Spleen (tissue), 13 donors: ENCODE measurements at places on chromosomes 12 and 14. TPM values are rescaled to one million over a fixed set of nuclear protein-coding genes. Genes with fewer than 3 reads are reported as not detected.

DNA sequence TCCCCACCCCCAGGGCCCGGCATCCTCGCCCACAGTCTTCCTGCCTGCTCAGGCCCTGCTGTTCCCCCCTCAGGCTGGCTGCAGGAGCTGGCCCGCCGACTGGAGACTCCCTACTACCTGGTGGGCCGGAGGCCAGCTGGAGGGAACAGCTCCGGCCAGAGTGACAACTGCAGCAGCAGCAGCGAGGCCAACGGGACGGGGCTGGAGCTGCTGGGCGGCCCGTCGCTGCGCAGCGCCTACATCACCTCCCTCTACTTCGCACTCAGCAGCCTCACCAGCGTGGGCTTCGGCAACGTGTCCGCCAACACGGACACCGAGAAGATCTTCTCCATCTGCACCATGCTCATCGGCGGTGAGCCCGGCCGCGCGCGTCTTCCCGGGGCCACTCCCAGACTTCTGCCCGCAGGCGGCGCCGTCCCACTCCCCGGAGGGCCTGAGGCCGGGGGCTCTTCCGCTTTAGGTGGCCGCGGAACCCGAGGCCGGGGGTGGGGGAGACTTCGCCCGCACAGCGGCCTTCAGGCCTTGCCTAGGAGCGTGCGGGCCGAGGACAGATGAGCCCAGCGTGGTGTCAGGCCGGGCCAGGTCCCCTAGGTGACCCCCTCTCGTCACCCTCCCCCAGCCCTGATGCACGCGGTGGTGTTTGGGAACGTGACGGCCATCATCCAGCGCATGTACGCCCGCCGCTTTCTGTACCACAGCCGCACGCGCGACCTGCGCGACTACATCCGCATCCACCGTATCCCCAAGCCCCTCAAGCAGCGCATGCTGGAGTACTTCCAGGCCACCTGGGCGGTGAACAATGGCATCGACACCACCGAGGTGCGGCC, 10.2 kb downstream of the KCNH3 start:
- no peak for DNase-seq

Gene MAP1LC3B2
- polyA plus RNA-seq, result 1.2 TPM

- no peak for DNase-seq
These were observed 97.4 kb downstream of the C12orf50 start for GRCh38 chr12:87931812-87932211.

DNA sequence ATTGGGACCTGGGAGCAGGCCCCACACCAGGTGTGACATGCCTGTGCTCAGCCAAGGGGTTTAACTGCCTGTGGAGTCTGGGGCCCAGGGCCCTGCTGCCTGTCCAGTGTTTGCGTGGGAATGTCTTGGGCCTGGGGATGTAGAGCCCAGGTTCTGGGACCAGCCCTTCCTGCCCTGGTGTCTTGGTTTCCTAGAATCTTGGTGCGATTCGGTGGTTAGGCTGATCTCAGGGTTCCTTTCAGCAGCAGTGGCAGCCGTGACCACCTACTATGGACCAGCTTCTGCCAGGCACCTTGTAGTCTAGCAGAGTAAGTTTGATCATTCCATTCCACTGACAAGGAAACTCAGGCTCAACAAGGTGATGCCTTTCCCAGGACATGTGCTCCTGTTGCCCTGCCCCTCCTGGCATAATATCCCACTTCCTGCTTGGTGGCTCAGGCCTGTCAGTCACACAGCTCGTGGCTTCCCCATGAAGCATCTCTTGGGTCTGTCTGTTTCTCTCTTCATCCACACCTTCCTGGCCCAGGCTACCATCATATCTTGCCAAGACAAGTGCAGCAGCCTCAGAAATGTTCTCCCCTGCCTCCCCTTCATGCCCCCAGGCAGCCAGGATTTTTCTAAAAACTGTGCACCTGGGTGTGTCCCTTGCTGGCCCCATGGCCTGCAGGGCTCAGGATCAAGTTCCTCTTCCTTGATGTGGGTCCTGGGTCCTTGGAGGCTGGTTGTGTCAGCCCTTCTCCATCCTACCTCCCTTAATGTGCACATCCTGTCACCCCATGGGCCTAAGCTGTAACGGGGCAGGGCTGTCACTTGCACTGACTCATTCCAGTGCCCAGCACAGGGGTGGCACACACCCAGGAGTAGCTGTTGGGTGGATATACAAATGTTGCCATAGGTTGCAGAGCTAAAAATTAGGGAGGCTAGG, 101.6 kb downstream of the SLC25A47 start:
- DNase-seq, result peak; percentile 32

GRCh38 chr12:95416111-95416636, 57.8 kb upstream of the METAP2 start:
- DNase-seq, result no peak

- peak; percentile 11 for DNase-seq
These were observed 8.1 kb upstream of the ATXN2 start for GRCh38 chr12:111607239-111607638.

DNA sequence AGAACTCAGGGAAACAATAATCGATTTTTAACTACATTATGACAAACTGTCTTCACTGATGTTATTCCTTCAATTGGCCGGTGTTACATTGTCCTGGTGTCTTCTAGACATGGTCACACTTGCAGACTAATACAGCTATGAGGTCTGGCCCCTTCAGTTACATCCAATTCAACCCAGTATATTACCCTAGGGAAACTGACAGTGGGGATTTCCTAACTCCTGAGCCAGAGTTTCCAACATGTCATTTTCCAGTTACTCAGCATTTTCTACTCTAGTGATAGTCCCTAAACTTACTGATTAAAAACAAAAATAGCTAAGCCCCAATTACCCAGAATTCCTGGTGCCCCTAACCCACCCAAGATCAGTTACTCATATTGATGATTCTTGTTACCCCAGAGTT, 21.1 kb downstream of the IFNG start:
- no peak for DNase-seq

DNA sequence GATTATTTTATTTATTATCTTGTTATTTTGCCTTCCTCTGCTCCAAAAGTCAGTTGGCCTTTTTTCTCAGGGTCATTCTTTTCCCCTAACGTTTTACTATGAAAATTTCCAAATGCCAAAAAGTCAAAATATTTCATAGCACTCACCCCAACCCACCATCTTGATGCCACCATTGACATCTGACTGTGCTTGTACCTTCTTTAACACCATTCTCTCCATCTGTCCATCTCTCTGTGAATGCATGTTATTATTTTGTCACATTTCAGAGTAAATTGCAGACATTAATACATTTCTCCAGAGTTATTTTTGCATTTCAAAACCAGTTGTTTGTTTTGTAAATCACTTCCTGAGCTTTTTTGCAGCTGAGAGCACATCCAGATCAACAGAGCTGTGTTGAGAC, 38.6 kb downstream of the FOXN4 start:
- DNase-seq, result no peak

- DNase-seq, result no peak
These were observed 60.1 kb upstream of the CCND2 start for GRCh38 chr12:4213471-4213870.

DNA sequence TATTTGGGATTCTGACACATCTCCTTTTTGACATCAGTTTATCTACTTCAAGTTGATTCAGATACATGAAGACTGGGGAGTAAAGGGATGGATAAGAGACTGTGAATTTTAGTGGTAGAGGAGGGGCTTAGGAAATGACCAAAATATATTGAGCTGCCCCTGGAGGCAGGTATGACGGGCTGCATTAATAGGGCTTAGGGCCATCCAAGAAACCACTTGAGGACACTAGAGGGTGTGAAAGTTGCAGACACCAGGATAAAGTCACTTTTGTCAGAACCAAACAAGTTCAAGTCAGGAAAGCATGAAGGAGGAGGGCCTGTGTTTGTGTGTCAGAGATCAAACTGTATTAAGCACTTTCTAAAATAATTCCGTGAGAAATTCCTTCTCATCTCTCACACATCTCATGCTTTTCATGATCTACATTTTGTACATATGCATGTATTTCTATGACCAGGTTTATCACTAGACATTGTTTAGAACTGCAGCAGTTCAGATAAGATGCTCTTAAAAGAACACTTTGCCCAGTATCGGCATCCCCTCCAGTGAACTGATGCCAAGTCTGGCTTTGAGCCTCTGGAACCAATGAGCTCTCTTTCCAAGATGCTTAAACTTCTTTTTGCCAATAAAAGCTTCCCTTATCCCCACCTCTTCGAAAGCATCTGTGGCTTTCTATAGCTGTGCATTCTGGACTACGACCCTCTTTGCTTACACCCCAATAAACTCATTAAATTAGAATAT, 136.9 kb downstream of the SLC38A1 start:
- DNase-seq, result no peak

Gene KRT71
- not detected for polyA plus RNA-seq

- DNase-seq, result no peak
These were observed 12.3 kb downstream of the METTL3 start for GRCh38 chr14:21498540-21499526.

DNA sequence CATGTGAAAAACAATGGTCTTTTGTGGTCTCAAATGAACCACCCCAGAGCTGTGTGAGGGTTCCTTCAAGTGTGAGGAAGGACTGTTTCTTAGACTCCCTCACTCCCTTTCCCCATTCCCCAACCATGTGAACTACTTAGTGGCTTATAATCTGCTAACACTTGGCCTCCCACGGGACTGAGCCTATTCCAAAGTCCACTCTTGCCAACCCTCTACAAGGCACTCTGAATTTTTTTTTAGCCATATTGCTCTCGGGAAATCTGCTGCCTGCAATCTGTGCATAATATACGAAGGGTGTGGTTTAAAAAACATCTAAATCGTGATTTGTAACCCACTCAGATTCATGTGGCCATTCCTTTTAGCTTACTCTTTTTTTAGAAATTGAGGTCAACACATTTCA, 2.6 kb downstream of the SVOP start:
- no peak for DNase-seq

- DNase-seq, result no peak
These were observed 54.6 kb downstream of the ARF6 start for GRCh38 chr14:49947506-49947905.

Gene GPATCH2L
- 3.5 TPM for polyA plus RNA-seq

- no peak for DNase-seq
These were observed 7.4 kb upstream of the RND1 start for GRCh38 chr12:48873096-48873495.

Gene PLEKHG7
- 1.3 TPM for polyA plus RNA-seq

DNA sequence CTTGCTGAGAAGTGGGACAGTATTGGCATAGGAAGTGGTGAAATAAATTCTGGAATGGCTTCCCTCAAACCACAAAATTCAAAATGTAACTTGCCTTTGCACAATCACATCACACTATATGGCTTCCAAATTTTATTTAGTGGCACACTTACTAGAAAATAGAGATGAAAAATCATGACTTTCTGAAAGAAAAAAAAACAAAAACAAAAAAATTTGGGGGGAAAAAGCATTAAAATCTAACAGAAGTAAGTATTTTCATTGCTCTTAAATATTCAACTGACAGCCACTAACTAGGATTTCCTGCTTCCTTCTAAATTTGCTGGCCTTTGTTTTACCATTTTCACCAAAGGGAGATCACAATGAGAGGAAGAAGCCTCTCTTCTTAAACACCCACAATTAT, 23.0 kb downstream of the ATF7 start:
- no peak for DNase-seq

Gene ACVRL1
- 13.5 TPM for polyA plus RNA-seq

GRCh38 chr12:70605976-70606375, 31.3 kb downstream of the PTPRB start:
- no peak for DNase-seq

- DNase-seq, result no peak
These were observed 35.7 kb downstream of the GNPTAB start for GRCh38 chr12:101795013-101795412.

- DNase-seq, result no peak
These were observed 18.3 kb downstream of the PLEK2 start for GRCh38 chr14:67393689-67394088.

- DNase-seq, result no peak
These were observed 325.9 kb upstream of the LRFN5 start for GRCh38 chr14:41280745-41281144.

GRCh38 chr14:61481701-61482100, 160.3 kb downstream of the PRKCH start:
- no peak for DNase-seq

Gene DCN
- 60.1 TPM for polyA plus RNA-seq

DNA sequence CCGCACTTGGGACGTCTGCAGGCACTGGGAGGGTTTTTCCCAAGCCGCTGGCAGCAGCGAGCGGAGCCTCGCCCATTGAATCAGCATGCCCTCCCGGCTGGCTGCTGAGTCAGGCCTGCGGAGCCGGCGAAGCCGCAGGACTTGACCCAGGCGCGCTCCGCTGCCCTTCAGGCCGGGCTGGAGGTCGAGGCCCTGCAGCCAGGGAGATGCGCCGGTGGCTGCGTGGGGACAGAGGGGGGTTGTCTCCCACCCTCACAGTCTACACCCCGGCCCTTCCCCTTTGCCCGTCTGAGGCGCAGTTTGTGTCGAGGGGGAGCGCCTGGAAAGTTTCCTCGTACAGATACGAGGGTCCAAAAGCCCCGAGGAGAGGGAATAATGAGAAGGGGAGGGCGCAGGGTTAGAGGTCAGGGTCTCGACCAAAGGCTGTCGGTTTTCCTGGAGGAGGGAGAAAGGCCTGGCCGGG, 759 bp upstream of the KLC1 start:
- peak; percentile 92 for DNase-seq

Gene INSM2
- 0.05 TPM for polyA plus RNA-seq

Gene REC8
- 43.1 TPM for polyA plus RNA-seq

Gene KLRK1
- polyA plus RNA-seq, result 78.1 TPM

DNA sequence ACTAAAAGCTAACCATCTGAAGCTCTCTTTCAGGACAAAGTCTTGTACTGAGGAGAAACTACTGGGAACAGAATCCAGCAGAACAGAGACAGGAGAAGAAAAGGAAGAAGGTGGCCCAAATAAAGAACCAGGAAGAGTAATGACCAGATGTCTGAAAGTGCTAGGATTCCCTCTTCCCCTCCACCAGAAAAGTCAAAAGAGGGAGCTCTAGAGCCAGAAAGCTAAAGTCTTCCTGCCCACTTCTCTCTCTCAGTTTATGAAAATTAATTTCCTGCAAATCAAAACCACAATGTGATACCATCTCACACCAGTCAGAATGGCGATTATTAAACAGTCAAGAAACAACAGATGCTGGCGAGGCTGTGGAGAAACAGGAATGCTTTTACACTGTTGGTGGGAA, 47.2 kb downstream of the SPPL3 start:
- DNase-seq, result no peak

Gene EIF2S3B
- polyA plus RNA-seq, result 0.96 TPM

DNA sequence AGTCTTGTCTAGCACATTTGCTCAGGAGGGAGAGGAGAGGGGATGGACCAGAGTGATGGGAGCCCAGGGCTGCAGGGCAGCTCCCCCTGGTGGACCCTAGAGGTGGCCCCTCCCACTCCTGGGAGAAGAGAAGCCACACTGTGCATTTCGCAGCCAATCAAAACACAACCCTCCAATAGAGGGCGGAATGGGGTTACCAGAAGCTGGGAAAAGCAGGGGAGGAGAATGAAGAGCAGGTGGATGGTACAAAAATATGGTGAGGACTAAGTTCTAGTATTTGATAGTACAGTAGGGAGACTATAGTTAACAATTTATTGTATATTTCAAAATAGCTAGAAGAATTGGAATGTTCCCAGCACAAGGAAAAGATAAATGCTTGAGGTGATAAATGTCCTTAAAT, 23.6 kb downstream of the VASH1 start:
- DNase-seq, result peak; percentile 82

GRCh38 chr14:69749956-69750355, 17.0 kb upstream of the SRSF5 start:
- DNase-seq, result no peak

Gene NCAPD2
- polyA plus RNA-seq, result 12.0 TPM
